D721Med (cell line): ENCODE measurements at places on chromosomes 6 and 20.

DNA sequence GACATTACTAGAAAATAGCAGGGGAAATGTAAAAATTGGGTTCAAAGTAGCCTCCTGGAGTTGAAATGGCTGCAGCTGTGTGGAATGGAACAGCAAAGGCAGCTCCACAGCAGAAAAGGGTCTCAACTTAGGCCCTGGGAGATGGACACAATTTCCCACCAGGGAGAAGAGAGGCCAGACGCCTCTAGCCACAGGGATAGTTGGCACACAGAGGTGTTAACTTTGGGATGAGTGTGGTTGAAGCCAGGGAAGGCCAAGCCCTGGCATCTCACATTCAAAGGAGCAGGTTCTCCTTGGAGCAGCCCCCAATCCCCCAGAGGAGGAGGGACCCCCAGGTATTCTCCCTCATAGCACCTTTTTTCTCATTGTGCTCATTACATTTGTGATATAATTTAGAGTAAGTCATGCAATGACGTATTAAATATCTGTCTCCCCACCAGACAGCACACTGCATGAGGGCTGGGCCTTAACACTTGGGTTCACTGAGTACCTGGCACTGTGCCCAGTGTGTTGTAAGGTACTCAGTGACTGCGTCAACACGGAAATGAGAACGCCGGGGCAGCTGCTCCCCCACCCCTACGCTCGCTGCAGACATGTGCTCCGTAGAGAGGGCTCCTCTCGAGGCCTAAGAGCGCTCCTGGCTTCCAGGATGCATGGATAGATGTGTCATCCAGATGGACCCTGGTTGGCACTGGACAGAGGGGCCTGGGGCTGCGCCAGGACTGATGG lies 76.0 kb upstream of the CD93 start:
- no peak for DNase-seq

GRCh38 chr6:167575158-167575696 lies 250.3 kb downstream of the TTLL2 start:
- no peak for DNase-seq

DNA sequence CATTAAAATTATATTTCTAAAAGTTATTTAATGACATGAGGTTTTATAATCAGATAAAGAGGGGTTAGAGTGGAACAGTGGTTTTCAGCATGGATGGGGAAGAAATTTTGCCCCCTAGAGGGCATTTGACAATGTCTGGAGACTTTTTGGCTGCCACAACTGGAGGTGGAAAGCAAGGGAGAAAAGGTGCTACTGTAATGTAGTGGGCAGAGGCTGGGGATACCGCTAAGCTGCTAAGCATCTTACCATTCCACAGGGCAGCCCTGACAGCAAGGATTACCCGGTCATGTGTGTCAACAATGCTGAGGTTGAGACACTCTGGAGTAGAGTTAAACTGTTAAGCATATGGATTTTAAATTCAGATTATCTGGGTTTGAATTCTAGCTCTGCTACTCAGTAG lies 52.9 kb upstream of the FABP7 start:
- no peak for DNase-seq

- no peak for DNase-seq
Measured at GRCh38 chr20:51536116-51537069, 6.1 kb downstream of the NFATC2 start.

DNA sequence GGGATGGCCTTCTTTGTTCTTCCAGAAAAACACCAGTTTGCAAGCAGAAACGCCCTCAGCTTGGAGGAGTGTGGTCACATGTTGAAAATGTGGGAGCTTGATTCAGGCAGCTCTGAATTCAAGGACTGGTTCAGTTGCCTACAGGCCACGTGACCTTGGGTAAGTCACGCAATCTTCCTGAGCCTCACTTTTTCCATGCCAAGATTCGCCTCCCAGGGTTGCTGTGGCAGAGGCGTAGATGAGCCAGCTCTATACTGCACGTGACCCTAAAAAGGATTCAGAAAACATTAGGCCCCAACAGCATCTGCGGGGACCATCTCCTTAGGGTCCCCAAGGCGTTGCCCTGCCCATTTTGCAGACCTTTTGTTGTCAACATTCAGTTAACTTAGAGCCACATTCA lies 112.0 kb upstream of the SNX9 start:
- DNase-seq, result no peak

- no peak for DNase-seq
Measured at GRCh38 chr20:801678-802077, 31.8 kb upstream of the FAM110A start.

GRCh38 chr6:2708456-2708855 lies 42.3 kb downstream of the MYLK4 start:
- DNase-seq, result no peak

GRCh38 chr6:1231941-1232340 lies 80.0 kb upstream of the FOXQ1 start:
- no peak for DNase-seq

DNA sequence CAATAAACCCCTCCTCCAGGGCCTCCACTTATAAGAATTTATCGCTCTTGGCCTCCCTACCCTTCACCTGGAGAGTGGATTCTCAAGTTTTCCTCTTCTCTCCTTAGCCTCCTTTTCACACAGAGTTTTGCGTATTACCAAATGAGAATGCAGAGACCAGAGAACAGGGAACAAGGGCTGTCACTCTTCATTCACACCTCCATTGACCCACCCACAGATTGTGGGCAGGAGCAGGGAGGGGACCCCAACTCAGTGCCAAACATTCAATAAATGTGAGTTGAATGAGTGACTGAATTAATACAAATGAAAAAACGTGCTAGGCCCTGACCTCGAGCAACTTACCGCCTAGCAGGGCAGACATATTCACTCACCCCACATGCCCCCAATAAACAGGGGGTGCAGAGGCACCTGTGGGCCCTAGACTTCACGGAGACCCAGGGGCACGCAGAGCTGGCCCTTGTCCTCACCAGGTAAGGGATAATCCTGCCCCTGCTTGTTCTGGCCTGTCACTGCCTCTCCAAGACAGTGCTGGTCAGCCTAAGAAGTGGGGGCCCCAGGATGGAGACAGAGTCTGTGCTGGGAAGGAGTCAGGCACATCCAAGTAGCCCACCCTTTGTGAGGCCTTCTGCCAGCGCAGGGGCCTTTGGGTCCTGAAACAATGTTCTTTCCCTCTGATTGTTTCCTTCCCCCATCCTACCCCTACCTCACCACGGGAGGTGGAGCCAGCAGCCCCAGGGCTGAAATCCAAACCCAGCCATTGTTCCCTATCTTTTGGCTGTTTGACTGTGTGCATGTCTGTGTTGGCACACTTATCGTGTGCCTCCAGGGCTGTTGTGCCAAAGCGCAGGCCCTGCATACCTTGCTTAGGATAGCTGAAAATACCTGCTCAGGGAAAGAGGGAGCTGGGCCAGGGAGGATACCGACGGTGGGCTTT lies 8.4 kb upstream of the TJAP1 start:
- no peak for DNase-seq
